Breast epithelium (tissue), 4 donors: ENCODE measurements at places on chromosomes 6 and 20. TPM values are rescaled to one million over a fixed set of nuclear protein-coding genes. Genes with fewer than 3 reads are reported as not detected.

GRCh38 chr6:73942592-73943186 is 246.7 kb downstream of the CD109 start:
- H3K27ac ChIP-seq: no peak overlapping the region
- no peaks in the 10 kb centered on the region for H3K36me3 ChIP-seq
- no peak for DNase-seq
- no peaks in the 10 kb centered on the region for H3K4me1 ChIP-seq

The SLC17A1 gene
- not detected for total RNA-seq

The FNDC1 gene
- 10.1 TPM for total RNA-seq

DNA sequence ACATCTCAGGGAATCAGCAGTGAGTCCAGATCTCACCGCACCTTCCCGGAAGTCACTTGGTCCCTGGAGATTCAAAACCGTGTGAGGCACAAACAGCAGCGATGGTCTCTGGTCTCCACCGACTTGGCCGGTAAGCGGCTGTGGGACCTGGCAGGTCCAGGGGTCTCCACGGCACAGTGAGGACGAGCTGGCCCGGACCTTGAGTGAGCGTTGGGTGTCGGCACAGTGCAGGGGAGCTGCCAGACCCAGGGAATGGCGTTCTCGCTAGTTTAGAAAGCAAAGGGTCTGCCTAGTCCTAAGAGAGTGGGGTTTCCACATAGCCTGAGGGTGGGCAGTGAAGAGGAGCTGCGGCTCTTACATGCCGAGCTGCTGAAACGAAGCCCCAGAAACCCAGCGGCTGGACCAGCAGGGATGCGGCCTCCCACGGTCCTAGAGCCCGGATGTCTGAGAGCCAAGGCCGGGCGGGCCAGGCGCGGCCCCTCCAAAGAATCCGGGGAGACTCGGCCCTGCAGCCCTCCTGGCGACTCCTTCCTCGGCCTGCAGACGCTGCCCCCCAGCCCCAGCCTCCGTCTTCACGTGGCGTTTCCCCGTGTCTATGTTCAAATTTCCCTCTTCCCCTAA is 185.0 kb downstream of the ERMARD start:
- H3K27ac ChIP-seq: no peak overlapping the region
- no peak for DNase-seq
- H3K27me3 ChIP-seq: peaks cover 14% of the 10 kb centered on the region
- H3K4me1 ChIP-seq: no peaks in the 10 kb centered on the region
- H3K4me3 ChIP-seq: no peak overlapping the region
- no peaks in the 10 kb centered on the region for H3K36me3 ChIP-seq

The ABRACL gene
- 26.9 TPM for total RNA-seq

The LY86 gene
- total RNA-seq: 3.3 TPM

- no peaks in the 10 kb centered on the region for H3K4me1 ChIP-seq
- no peak overlapping the region for H3K27ac ChIP-seq
- H3K36me3 ChIP-seq: no peaks in the 10 kb centered on the region
- H3K4me3 ChIP-seq: no peak overlapping the region
These were observed 431.1 kb upstream of the CDH4 start for GRCh38 chr20:60820918-60821317.

DNA sequence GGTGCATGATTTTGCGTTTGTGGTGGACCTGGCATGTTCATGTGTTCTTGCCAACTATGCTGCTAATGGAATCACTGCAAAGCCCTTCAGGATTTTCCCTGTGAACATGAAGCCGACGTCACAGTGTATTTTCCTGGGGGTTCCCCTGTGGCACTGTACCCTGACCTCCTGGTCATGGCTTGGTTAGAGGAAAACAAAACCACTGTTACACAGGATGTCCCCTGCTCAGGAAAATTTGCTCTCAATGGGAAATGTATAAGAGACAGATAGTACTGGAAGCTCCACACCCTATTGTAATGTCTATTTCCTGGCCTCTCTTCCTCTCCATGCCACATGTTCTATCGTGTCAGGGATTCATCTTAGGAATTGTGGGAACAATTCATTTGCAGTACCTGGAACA is 19.7 kb downstream of the TSHZ2 start:
- H3K27ac ChIP-seq: peak overlapping the region; percentile 59
- no peak overlapping the region for H3K4me3 ChIP-seq
- no peak for DNase-seq

DNA sequence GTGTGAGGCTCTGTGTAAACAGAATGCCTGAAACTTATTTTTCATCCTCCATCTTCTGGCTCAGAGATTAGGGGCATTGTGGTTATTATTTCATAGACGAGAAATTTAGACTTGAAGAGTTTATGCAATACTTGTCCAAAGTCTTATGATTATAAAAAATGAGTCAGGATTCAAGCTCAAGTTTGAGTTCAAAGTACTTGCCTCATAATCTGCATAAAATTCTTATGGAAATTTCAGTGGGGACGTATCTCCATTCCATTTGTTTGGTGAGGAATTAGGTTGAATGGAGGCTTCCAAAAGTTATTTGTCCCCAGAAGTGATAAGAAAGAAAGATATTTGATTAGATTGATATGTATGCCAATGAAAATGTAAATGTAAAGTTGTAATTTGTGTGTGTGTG is 93.7 kb upstream of the CLVS2 start:
- no peak for DNase-seq
- no peak overlapping the region for H3K27ac ChIP-seq
- H3K36me3 ChIP-seq: no peaks in the 10 kb centered on the region
- no peak overlapping the region for H3K4me3 ChIP-seq
- H3K27me3 ChIP-seq: no peaks in the 10 kb centered on the region

- H3K27me3 ChIP-seq: no peaks in the 10 kb centered on the region
- no peaks in the 10 kb centered on the region for H3K36me3 ChIP-seq
- H3K4me3 ChIP-seq: no peak overlapping the region
- peaks cover 4% of the 10 kb centered on the region for H3K4me1 ChIP-seq
- peak overlapping the region; percentile 23 for H3K27ac ChIP-seq
- DNase-seq: no peak
These were observed 39.1 kb upstream of the ARHGAP18 start for GRCh38 chr6:129748901-129749748.

DNA sequence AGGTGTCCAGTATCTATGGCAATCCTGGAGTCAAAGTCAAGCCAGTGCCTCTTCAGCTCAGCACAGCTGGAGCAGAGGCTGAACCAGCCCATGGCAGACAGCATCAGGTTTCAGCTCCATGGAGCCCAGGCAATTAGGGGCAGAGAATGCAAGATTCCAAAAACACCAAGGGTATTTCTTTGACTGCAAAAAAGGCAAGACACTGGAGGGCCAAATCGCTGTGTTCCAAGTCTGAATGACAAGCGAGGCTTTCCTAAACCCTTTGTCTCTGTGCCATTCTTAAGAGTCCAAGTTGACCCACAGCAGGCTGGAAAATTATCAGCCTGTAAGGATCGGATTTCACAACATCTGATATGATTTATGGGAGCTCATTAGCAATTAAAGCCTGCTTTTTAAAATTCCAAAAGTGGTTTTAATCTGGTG is 49.7 kb upstream of the TGM3 start:
- H3K27me3 ChIP-seq: no peaks in the 10 kb centered on the region
- H3K4me1 ChIP-seq: no peaks in the 10 kb centered on the region
- no peak for DNase-seq
- H3K36me3 ChIP-seq: no peaks in the 10 kb centered on the region
- no peak overlapping the region for H3K27ac ChIP-seq

- H3K36me3 ChIP-seq: no peaks in the 10 kb centered on the region
- no peaks in the 10 kb centered on the region for H3K27me3 ChIP-seq
- H3K4me3 ChIP-seq: no peak overlapping the region
These were observed 12.4 kb downstream of the ADGRF5 start for GRCh38 chr6:46909371-46909770.

DNA sequence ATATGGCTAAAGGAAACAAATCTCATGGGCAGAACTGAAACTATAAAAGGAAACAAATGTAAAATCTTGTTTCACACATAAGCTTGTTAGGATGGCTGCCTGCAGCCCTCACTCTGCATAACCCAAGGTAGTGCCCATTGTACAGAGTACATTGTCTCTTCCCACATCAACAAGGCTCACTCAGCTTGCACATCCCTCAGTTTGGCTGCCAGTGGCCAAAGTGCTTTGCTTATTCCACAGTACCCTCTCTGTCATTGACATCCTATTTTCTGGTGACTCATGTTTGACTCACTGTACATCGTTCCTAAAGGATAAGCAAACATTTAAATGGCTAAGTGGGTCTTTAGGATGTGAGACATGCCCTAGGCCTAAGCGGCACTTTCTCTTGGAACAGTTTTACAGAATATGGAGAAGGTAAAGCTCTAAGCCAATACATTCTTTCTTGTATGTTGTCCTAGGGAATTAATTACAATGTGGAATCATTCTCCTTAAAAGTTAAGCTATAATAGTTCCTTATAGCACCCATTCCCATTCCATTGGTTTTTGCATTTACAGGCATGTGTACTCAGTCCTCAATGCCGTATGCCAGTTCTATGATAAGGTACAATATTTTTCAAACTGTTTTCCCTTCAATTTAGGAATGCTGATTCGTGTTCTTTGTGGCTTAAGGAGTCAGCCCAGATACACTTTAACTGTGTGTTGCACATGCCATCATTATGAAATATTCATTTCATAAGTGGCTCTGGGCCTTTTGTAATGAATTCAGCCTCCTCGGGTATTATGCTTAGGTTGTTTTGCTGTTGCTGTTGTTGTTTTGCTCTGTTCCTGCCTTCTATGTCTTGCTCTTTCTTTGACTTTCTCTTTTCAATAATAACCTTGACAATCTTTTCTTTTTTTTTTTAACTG is 5.5 kb downstream of the ANKEF1 start:
- no peaks in the 10 kb centered on the region for H3K27me3 ChIP-seq
- H3K4me3 ChIP-seq: no peak overlapping the region
- H3K4me1 ChIP-seq: no peaks in the 10 kb centered on the region
- no peak overlapping the region for H3K27ac ChIP-seq
- H3K36me3 ChIP-seq: no peaks in the 10 kb centered on the region
- no peak for DNase-seq

The CFB gene
- 177 TPM for total RNA-seq

The NKX2-2 gene
- not detected for total RNA-seq

- no peak overlapping the region for H3K27ac ChIP-seq
- H3K4me1 ChIP-seq: no peaks in the 10 kb centered on the region
- no peaks in the 10 kb centered on the region for H3K36me3 ChIP-seq
- H3K4me3 ChIP-seq: no peak overlapping the region
These were observed 111.9 kb downstream of the EYA4 start for GRCh38 chr6:133353061-133353460.

GRCh38 chr20:50220093-50220893 is 29.7 kb downstream of the CEBPB start:
- H3K4me3 ChIP-seq: no peak overlapping the region
- no peaks in the 10 kb centered on the region for H3K27me3 ChIP-seq
- H3K4me1 ChIP-seq: no peaks in the 10 kb centered on the region
- no peak for DNase-seq
- H3K27ac ChIP-seq: peak overlapping the region; percentile 52

DNA sequence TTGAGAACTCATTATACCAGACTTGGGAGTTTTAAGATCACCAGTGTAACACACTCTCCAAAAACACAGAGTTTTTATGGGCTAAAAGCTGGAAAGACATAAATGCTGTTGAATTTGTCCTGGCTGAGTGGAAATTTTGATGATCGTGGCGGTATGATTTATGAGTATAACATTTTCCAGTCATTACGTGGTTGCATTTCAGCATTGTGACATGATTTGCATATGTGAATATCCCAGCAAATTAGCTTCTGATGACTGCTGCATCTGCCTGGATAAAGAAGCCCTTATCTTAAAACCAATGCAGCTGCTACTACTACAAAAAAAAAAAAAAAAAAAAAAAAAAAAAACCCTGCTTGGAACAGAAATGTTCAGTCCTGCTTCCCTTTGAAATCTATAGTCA is 850.9 kb downstream of the TFAP2A start:
- H3K27ac ChIP-seq: no peak overlapping the region
- no peak overlapping the region for H3K4me3 ChIP-seq
- H3K36me3 ChIP-seq: no peaks in the 10 kb centered on the region
- DNase-seq: no peak
- H3K27me3 ChIP-seq: no peaks in the 10 kb centered on the region

The EDN1 gene
- 11.5 TPM for total RNA-seq

The HRH3 gene
- total RNA-seq: not detected

DNA sequence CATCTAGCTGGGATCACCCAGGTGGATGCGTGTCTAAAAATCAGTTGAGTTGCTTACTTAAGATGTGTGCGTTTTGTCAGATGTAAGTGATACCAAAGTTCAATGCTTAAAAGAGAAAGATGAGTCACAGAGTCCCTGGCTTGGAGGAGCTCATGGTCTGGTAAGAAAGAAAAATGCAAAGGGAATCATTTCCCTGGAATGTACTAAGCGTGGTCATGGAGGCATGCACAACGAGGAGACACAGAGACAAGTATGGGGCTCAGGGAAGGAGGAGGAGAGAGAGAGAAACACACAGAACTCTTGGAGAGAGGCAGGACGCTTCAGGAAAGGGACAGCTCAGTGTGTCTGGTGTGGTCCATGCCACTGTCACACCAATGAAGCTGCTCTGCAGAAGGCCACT is 186.9 kb upstream of the GMDS start:
- no peaks in the 10 kb centered on the region for H3K4me1 ChIP-seq
- DNase-seq: no peak
- H3K27me3 ChIP-seq: no peaks in the 10 kb centered on the region
- H3K36me3 ChIP-seq: no peaks in the 10 kb centered on the region

DNA sequence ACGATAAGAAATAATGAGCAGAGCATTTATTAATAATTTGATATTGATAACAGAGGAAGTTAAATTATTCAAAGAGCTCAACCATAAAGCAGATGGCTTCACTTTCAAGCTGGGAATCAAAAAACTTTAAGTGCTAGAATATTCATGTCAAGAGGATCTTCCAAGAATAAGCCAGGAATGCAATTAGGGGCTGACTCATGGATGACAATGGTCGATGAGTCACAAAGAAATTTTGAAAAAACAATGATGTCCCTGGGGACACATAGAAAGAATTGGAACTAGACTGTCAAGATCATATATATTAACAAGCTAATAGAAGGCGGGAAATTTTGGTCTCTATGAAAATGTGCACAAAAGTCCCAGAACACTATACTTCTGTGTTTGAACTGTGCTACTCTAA is 304.1 kb downstream of the LAMA2 start:
- no peak overlapping the region for H3K4me3 ChIP-seq
- no peaks in the 10 kb centered on the region for H3K36me3 ChIP-seq

GRCh38 chr6:67016921-67017460 is 1310.0 kb upstream of the EYS start:
- no peaks in the 10 kb centered on the region for H3K27me3 ChIP-seq
- no peaks in the 10 kb centered on the region for H3K36me3 ChIP-seq
- H3K4me1 ChIP-seq: no peaks in the 10 kb centered on the region
- H3K4me3 ChIP-seq: no peak overlapping the region

- no peak for DNase-seq
- no peak overlapping the region for H3K27ac ChIP-seq
- no peaks in the 10 kb centered on the region for H3K27me3 ChIP-seq
- no peaks in the 10 kb centered on the region for H3K36me3 ChIP-seq
These were observed 199.8 kb upstream of the DEFB112 start for GRCh38 chr6:50249493-50249892.

- H3K27ac ChIP-seq: no peak overlapping the region
- DNase-seq: no peak
- H3K4me1 ChIP-seq: no peaks in the 10 kb centered on the region
These were observed 91.7 kb upstream of the MAP3K4 start for GRCh38 chr6:160899671-160900430.

DNA sequence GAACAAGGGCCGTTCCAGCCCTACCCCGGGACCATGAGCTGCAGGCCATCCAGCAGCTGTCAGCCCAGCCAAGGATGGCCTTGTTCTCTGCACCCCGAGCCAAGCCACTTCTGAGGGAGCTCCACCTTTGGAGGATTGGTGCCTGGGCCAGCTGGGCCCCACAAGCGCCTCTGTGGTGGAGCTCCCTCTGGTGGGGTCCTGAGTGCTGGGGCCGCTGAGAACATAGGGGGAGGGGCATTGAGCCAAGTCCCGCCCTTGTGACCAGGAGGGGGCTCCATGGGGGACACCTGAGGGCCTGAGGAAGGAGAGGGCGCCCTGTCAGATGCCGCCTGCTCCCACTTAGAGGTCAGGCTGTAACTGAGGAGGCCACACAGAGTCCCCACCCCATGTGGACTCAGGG is 43.2 kb downstream of the YTHDF1 start:
- DNase-seq: no peak
- H3K4me3 ChIP-seq: no peak overlapping the region
- no peaks in the 10 kb centered on the region for H3K36me3 ChIP-seq
- H3K4me1 ChIP-seq: peaks cover 2% of the 10 kb centered on the region
